ENCODE measurements at places on chromosomes 2 and 18.

GRCh38 chr2:1988049-1988448, 243.7 kb upstream of the PXDN start:
- DNase-seq, result no peak

GRCh38 chr2:213068676-213069359, 82.6 kb downstream of the IKZF2 start:
- no peak for DNase-seq

- no peak for DNase-seq
These were observed 84.9 kb downstream of the ICOS start for GRCh38 chr2:204021290-204022081.

DNA sequence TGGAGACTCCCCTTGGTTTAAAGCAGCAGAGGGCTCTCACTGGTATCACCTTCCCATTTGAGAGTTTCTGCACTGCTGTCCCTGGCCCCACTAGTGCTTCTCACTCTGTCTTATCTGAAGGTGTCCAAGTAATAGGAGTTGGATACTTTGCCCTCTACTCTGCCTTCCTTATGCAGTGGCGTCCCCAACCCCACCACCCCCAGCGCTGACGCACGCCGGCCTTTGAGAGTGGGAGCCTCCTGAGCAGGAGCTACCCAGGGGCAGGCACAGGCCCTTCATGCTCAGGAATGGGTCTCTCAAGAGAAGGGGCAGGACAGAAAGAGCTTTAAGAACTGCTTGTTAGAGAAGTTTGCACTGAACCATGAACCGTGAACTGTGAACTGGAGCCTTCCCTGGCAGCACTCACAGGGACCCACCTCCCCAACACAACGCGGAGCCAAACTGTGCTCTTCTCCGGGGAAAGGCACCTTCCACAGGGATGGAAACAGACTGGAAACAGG, 3.3 kb downstream of the CIB4 start:
- no peak for DNase-seq

DNA sequence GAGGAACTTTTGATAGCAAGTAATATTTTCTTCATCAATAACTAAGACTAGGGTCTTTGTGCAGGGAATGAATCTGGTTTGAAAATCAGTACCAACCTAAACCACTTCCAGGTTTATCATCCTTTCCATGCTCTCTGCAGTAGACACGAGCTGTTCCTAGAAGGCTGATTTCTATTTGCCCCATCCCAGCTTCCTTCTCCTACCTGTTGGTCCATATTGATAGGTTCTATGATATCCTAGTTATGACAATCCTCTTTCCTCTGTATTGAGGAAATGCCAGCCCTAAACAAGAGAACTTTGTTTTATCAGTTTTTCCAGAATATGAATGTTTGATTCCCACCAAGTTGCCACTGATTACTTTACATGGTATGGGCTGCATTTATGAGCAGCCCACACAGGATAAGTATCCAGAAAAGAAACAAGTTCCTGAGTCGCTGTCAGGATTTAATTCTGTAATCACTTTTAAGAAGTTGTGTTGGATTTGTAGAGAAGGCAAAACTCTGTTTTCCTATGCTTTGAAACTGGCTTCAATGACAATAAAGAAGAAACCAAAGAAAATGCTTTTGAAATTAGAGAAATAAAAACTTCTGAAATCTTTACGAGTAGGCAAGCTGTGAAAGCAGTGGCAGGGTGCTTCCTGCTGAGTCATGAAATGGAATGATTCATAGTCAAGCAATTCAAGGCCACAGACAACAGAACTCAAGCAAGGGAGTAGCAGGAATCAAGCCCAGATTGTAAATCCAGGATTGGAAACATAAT, 37.3 kb upstream of the TANK start:
- DNase-seq, result no peak

- DNase-seq, result no peak
These were observed 448.4 kb downstream of the SLC4A3 start for GRCh38 chr2:220075835-220076234.

GRCh38 chr18:61651880-61652268, 240.9 kb downstream of the RNF152 start:
- DNase-seq, result no peak

DNA sequence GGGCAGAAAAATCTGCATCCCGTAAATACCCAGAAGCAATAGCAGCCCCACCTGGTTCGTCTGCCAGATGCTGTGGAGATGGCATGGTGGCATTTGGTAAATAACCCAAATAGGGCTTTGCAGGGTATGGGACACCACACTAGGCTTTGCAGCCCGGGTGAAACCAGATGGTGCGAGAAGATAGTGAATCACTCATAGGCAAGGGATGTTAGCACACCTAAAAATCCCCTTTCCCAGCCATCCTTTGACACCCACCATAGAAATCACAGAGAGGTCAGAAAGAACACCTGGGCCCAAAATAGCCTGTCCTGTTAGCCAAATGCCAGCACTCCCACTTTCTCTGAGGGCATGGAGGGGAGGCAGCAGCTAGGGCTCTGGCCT, 47.6 kb downstream of the BCL11A start:
- no peak for DNase-seq

DNA sequence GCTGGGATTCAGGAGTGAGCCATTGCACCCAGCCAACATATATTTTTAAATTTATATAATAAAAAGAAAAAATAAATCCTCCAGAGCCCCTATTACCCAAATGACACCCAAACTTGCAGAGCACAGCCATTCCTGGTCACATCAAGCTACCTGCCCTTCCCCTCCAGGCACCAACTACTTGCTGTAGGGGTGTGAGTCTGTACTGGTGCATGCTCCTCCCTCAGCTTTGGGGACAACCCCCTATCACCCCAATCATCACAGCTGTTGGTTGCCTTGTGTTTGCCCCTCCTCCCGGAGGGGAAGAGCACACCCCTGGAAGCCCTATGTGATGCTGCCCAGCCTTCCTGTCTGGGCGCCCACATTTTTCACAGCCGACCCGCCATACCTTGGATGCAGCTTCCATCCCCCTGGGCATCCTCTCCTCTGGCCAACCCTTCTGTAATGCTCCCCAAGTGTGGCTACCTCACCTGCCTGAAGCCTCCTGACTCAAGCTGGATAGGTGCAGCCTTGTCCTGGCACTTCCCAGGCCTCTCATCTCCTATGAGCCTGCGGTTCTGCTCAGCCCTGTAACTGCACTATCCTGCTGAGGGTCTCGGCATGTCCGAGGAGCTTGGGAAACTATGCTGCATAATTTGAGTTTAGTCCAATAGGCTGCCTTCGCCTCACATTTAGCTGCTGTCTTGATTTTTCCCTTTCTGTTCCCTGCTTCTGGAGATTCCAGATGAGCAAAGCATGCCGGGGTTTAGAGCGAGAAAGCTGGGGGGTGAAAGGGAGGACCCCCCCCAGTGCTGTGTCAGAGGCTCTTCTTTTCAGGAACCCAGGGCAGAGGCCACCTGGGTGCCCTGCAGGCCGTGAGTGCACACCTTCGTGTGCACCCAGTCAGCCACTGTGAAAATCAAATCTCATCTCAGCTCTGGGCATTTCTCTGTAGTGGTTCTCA, 27.2 kb downstream of the CHST10 start:
- DNase-seq, result no peak

DNA sequence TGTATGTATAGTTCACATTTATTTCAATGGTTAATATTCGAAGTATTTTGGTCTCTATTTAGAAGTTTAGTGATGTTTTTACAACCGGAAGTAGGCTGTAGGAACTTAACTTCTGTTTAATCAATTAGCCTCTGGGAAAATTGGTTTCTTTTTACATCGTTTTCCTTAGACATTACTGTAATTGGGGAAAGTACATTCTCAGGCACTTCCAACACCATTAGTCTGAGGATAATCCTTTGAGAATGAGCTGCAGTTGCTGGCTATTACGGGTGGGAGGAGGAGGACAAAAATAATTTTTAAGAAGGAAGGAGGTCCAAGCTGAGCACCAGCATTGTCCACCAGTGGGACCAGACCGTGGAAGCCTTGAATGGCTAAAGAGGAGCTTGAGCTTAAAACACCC, 70.4 kb upstream of the ST3GAL5 start:
- DNase-seq, result no peak

DNA sequence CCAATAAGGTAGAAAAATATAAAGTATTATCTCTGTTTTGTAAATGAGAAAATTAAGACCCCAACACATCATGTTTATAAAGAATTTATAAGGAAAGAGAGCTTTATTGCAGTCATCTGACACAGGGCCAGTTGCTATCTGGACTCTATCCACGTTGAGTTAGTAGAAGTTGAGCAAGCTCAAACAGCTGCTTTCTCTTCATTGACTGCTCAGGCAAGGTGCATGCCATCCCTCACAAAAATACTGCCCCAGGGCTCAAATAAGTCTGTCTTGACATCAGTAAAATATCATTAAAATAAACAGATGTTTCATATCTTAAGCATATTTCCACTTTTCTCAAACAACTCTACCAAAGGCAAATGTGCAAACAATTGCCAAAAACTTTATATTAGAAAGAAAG, 14.8 kb downstream of the COL5A2 start:
- DNase-seq, result no peak

GRCh38 chr2:135909976-135910375, 33.7 kb upstream of the MCM6 start:
- no peak for DNase-seq

- no peak for DNase-seq
These were observed 135.1 kb upstream of the GPC1 start for GRCh38 chr2:240300261-240300821.

GRCh38 chr2:49686291-49686690, 532.0 kb upstream of the FSHR start:
- no peak for DNase-seq

DNA sequence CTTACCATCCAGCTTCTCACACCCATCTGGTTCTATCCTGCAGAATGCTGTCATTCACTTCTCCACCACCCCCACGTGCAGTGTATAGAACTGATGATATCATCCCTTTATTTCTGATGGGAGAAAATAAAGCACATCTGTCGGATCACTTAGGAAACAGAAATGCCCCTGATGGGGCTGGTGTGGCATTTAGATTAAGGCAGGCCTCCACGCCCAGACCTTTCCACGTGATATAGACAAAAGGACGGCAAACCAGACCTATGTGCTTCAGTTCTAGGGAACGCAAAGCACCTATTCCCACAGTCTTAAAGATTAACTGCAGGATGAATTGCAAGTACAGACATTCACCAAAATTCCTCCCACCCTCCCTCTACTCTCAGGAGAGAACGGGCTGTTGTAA, 27.6 kb upstream of the CABLES1 start:
- DNase-seq, result no peak

DNA sequence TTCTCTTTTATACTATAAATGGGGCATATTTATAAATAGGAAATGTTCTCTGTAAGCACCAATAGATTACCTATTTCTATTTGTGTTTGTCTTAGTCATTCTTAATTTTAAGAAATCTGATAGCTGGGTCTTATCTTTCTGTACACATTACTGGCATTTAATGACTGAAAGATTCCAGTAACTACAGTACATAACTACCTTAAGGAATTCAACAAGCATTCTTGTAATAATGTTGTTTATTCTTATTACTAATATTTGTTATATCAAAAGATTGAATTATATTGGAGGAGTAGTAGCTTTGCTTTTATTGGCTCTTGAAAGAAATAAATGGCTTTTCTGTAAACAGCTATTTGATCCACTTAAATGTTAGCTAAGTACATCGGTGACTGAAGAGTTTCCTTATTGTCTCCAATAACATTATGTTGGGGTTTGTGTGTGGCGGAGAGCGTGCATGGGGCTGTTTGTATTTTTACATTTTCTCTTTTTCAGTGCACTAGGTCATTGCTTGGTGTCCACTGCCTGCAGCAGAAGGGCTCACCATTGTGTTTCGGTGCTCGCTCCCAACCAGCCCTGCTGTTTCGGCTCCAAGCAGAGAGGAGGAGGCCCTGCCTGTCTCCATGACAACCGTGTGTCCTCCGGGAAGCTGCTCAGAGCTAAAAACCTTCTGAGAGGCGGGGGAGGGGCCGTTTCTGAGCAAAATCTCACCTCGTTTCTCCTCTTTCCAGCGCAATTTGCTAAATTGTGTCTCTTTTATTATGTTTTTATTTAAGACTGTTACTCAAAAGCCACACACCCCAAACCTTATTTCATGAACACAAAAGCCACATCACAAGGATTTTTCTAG, 112.5 kb upstream of the SLC38A11 start:
- DNase-seq, result no peak

DNA sequence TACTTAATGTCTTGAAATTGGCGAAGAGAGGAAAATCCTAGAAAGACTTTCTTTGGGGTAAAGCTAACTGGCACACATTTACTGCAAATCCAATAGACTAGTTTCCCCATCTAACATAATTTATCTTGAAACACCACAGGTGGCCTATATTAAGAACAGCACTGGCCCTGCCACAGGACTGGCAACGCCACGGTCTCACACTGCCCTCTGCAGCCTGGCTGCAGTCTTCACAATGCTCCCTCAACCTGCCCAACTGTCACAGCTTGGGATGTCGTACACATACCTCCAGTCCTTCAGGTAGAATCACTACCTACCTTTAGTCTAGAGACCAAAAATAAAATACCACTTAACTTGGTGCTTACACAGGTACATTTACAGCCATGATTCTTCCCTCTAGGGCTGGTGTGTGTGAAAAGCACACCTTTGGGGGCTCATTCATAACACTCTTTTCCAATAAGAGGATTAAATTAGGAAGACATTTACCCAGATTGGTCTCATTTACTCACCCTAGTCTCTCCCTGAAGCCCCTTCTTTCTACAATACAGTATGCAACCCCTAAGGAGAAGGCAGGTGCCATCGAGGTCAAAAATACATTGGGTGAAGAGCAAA, 222.2 kb downstream of the C1D start:
- peak; percentile 31 for DNase-seq

DNA sequence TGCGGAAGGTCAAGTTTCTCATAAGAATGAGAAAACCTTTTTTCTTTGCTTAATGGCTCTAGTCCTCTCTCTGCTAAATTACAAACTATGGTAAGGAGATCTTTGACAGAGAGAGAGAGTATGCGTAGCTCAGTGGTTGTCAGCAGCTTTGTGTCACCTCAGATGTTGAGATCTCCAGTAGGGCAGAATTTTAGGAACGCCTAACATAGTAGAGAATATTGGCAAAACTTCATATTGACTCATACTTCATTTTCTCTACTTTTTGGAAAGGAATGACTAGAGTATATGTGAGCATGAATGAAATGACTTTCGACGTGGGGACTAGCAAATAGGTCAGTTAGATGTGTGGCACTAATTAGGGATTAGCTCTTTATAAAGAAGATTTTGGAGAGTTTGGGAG, 64.0 kb downstream of the WDR7 start:
- DNase-seq, result no peak

GRCh38 chr2:2184549-2185249, 146.4 kb downstream of the MYT1L start:
- no peak for DNase-seq
